ENCODE measurements at places on chromosomes 1 and 21. TPM values are rescaled to one million over a fixed set of nuclear protein-coding genes. Genes with fewer than 3 reads are reported as not detected.

The LCE1D gene
- total RNA-seq, result not detected

GRCh38 chr1:32336963-32337675, 1.1 kb upstream of the MARCKSL1 start:
- H3K27ac ChIP-seq, result peak overlapping the region; percentile 85
- peaks cover 3% of the 10 kb centered on the region for H3K4me1 ChIP-seq
- no peaks in the 10 kb centered on the region for H3K27me3 ChIP-seq
- H3K36me3 ChIP-seq, result no peaks in the 10 kb centered on the region

DNA sequence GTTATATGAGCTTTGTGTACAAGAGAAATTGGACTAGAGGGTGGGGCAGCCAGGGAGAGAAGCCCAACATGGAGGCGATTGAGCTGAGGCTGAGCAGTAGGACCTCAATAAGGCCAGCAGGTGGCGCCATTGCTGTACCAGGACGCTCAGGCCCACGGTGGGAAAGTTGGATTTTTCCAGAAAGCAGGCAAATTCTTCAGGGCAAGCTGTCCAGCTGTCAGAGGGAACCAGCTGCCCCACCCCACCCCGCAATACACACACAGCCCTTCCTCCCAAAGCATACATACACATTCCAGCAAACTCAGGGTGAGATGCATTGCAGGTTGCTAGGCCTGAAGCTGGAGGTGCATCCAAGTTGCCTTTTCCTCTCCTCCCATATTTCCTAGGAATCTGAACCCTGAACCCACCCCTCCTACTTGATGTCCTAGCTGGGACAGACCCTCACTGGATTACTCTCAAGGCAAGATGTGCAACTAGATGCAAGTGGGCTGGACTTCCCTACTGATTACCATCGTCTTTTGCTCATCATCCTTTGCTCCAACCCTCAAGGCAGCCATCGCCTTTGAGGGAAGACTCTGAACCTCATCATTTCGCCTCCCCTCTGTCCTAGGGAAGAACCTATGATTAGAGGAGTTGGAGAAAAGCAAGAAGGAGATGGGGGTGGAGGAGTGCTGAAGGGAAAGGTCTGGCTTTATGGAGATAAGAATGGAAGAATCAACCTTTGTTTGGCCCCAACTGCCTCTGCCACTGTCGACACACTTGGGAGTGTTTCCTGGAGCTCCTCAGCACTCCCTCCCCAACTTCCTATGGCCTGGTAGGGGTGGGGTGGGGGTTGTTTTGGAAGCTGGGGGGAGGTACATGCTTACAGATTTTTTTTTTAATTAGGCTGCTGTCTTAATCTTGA, 25.5 kb downstream of the CD34 start:
- no peaks in the 10 kb centered on the region for H3K36me3 ChIP-seq
- no peaks in the 10 kb centered on the region for H3K27me3 ChIP-seq
- no peak overlapping the region for H3K4me3 ChIP-seq
- DNase-seq, result peak; percentile 88

DNA sequence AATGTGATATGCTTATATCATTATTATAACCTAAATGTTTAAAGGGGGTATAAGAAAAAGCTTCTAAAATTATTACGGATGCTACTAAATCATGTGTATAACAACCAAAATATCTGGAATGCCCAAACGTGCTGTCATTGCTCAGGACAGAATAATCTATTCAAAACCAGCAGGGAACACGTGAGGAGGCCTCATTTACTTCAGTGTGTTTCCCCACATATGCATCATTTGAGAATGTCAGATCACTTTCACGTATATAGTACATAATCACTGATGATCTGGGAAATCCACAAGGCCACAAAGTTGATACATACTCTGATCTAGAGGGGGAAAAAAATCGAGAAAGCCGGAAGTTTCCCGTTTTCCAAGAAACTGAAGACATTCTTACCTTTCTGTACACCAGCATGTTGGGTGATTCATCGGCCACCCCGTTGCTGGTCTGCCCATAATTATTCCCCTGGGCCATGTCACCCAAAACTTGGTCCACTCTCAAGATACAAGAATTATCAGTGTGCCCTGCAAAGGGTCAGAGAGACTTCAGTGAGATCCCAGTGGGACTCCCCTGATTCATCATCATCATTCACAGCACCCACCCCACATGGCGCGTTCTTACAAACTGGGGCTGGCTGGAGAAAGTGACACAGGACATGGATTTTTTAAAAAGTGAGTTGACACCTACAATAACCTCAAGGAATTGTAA, 1.5 kb downstream of the RGS7 start:
- no peaks in the 10 kb centered on the region for H3K4me1 ChIP-seq
- H3K36me3 ChIP-seq, result no peaks in the 10 kb centered on the region
- DNase-seq, result no peak
- H3K27ac ChIP-seq, result no peak overlapping the region
- H3K27me3 ChIP-seq, result no peaks in the 10 kb centered on the region

The ZYG11A gene
- 0.13 TPM for total RNA-seq

- no peaks in the 10 kb centered on the region for H3K27me3 ChIP-seq
- no peak overlapping the region for H3K4me3 ChIP-seq
- H3K27ac ChIP-seq, result no peak overlapping the region
- no peak for DNase-seq
Observed at GRCh38 chr1:40392221-40392620, 18.7 kb downstream of the SMAP2 start.

GRCh38 chr1:10629816-10630571, 155.2 kb downstream of the PEX14 start:
- H3K27me3 ChIP-seq, result no peaks in the 10 kb centered on the region
- peaks cover 18% of the 10 kb centered on the region for H3K4me1 ChIP-seq
- H3K27ac ChIP-seq, result peak overlapping the region; percentile 40
- H3K4me3 ChIP-seq, result no peak overlapping the region
- H3K36me3 ChIP-seq, result no peaks in the 10 kb centered on the region

The FGR gene
- total RNA-seq, result 1.1 TPM

DNA sequence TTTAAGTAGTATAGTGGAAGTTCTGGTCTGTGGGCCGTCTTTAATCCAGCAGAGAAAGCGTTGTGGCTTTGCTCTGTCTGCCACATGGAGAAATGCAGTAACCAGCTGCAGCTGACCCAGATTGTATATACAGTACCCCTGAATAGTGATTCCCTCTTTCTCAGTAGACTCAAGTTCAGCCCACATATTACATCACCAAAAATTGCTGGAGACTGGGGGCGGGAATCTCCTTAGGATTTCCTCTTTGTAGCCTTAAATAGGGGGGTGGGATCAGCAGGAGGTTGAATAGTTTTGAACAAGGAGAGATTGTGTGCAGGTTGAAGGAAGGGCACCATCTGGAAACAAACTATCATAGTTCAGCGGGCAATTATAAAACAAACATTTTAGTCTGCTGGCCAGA, at the start of gene ANGPTL1:
ANGPTL1 (minus strand) TSS at position 134 of the 400 bp plus-strand sequence. CDS start 5,301 bp downstream, outside the sequence.
- H3K36me3 ChIP-seq, result no peaks in the 10 kb centered on the region
- H3K4me3 ChIP-seq, result peak within 1 kb of the TSS; percentile 35
- H3K27me3 ChIP-seq, result no peaks in the 10 kb centered on the region
- peak within 1 kb of the TSS; percentile 56 for H3K27ac ChIP-seq
- H3K4me1 ChIP-seq, result peaks cover 2% of the 10 kb centered on the region

DNA sequence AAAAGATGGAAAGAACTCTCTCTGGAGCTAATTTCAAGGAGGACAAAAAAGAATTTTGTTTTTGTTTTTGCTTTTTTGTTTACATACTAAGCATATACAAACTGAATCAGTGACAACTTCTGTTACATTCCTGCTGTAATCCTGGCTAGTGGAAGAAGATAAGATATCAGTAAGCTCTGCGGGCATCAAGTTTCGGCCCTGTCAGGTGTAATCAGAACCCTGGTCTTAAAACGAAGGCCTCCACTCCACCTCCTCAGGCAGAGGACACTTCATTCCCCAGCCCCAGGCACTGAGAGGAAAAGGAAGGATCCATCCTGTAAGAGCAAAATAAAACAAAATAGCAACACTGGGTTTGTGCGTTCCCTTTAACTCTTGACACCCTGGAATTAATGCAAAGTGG, 88.9 kb upstream of the ARHGAP29 start:
- no peak overlapping the region for H3K27ac ChIP-seq
- DNase-seq, result no peak
- H3K27me3 ChIP-seq, result no peaks in the 10 kb centered on the region
- no peaks in the 10 kb centered on the region for H3K36me3 ChIP-seq
- H3K4me3 ChIP-seq, result no peak overlapping the region

The TNFRSF4 gene
- 0.71 TPM for total RNA-seq

DNA sequence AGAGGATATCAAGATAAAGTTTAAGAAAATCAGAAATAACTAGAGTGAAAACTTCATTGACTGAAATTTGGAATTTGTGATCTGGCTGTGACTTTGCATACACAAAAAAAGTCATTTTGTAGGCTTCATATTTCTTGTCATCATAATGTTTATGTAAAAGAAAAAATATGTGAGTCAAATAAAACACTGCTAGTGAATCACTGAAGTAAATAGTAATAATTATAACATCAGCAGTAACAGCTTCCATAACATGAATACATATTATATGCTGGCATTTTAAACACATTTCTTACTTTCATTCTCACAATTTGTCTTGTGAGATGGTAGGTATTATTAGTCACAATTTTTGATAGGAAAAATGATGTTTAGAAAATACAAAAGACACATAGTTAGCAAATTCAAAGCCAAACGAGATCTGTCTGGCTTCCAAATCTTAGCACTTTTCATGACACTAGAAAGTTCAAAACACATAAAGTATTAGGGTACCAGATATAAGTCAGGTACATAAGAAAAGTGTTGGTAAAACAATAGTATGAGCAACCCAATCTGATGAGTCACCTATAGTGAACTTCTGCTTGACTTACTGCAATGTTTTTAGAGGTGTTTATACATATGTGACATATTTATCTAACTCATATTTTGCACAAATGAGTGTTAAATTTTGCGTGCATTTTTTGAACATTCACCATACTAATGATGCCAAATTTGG, 241.0 kb upstream of the SNX7 start:
- no peak overlapping the region for H3K27ac ChIP-seq
- no peak overlapping the region for H3K4me3 ChIP-seq
- DNase-seq, result no peak
- no peaks in the 10 kb centered on the region for H3K4me1 ChIP-seq

The RBM15 gene
- total RNA-seq, result 28.7 TPM

The LCE2B gene
- not detected for total RNA-seq

The ILDR2 gene
- 0.24 TPM for total RNA-seq

The MCOLN2 gene
- 0.22 TPM for total RNA-seq

DNA sequence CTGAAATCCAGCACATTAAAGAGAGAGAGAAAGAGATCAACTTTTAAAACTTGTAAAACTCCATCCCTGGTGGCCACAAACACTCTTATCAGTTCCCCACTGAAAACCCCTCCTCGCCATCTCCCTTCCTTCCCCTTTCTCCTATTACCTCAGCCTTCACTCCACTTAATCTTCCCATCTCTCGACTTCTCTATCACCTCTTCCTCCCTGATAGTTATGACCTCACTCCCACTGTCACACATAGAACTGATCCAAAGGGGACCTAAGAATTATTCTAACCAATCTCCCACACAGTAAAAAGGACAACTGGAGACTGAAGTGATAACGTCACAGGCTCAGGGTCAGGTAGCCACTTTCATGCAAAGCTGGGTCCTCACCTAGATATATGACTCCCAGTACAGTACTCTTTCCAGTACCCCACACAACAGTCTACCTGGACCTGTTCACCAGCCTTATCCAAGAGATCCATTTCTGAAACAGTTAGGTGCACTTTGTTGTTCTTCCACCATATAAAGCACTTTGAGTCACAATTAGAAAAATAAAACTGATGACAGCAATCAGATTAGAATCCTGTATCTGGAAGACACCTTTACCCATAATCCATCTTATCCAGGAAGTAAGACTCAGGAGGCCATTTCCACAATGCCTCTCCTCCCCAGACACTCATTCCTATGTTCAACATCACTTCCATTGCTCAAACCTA, 324.8 kb downstream of the SMYD3 start:
- no peak overlapping the region for H3K27ac ChIP-seq
- DNase-seq, result no peak

The RNU1-3 gene
- 2,112 TPM for total RNA-seq

GRCh38 chr1:160911441-160911840, 26.5 kb upstream of the ITLN1 start:
- H3K36me3 ChIP-seq, result no peaks in the 10 kb centered on the region
- H3K27me3 ChIP-seq, result no peaks in the 10 kb centered on the region
- peaks cover 16% of the 10 kb centered on the region for H3K4me1 ChIP-seq
- H3K27ac ChIP-seq, result peak overlapping the region; percentile 4
- H3K4me3 ChIP-seq, result no peak overlapping the region
- no peak for DNase-seq

The LYSMD1 gene
- 13.7 TPM for total RNA-seq

The LDLRAD1 gene
- not detected for total RNA-seq

All from ovary (tissue), 10 donors.